ENCODE measurements at places on chromosomes 5 and 9. TPM values are rescaled to one million over a fixed set of nuclear protein-coding genes. Genes with fewer than 3 reads are reported as not detected.

CCNJL gene
- total RNA-seq, result 7.0 TPM

DNA sequence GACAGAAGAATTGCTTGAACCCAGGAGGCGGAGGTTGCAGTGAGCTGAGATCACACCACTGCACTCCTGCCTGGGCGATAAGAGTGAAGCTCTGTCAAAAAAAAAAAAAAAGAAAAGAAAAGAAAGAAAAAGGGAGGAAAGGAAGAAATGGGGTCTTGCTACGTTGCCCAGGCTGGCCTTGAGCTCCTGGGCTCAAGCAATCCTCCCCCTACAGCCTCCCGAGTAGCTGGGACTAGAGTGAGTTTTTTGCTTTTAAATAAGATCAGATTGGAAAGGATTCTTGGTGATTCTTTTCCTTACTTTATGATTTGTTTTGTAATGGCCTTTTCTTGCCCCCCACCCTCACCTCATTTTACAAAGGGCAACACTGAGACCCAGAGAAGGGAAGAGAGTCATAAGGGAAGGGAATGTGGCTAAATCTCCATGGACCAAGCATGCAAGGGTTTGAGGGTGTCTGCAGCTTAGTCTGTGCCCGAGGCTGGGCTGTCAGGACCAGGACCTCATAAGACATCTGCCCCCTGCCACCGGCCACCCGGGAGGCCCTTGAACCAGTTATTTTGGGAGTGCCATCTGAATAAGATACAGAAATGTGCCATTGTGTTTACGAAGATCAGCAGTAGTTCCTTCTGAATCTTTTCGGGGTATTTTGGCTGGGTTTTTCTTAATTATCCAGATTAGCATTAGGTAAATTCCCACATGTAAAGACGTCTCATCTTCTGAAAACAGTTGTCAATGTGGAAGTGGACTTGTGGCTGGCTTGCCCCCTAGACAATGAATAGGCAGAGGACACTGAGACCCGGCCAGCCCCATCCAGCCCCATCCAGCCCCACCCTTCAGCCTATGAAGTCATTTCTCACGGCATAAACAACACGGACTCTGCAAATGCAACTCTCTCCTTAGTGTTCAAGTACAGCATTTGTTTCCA, 44.5 kb upstream of the GRHPR start:
- DNase-seq, result no peak

DNA sequence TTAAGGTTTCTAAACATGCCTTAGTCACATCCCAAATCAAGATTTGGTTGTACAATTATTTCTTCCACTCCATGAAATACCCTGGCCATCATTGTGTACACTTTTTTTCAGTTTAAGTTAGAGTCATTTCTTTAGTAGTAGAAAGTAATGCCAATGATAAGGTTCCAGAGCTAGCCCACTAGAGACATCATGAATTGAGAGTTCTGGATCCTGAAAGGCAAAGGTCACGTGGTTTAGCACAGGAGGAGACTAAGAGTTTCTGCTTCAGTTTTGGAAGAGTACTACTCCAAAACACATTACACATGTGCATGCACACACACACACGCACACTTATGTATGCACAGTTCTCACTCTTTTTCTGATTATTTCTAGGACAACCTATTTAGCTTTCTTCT, 4.8 kb upstream of the SREK1 start:
- no peak for DNase-seq

SLC6A3 gene
- not detected for total RNA-seq

GRCh38 chr5:176407456-176408251, 8.7 kb downstream of the CLTB start:
- no peak for DNase-seq

CKMT2 gene
- not detected for total RNA-seq

DNA sequence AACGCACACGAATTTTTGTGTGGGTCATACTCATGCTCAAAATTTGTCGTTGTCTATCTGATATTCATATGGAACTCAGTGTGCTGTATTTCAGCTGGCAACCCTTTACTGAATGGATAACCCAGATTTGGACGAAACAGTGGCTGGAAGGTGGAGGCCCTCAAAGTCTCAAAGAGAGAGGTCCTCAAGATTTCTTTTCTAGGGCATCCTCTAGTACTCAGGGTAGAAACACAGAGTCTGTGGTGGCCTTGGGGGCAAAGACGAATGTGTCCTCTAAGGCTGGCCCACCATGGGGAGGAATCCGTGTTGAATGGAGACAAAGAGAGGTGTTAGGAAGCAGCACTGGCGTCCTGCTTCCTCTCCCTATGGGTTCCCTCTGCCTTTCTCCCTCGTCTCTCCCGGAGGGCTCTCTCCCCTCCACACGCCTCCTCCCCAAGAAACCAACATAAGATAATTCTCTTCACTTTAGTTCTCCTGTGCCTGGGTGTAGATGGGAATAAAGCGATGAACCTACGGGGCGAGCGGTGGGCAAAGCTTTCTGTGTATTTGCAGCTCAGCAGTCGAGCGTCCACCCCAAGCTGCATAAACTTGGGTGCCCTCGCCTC, 333.7 kb downstream of the CWC27 start:
- DNase-seq, result no peak

SLC2A8 gene
- 11.4 TPM for total RNA-seq

DNA sequence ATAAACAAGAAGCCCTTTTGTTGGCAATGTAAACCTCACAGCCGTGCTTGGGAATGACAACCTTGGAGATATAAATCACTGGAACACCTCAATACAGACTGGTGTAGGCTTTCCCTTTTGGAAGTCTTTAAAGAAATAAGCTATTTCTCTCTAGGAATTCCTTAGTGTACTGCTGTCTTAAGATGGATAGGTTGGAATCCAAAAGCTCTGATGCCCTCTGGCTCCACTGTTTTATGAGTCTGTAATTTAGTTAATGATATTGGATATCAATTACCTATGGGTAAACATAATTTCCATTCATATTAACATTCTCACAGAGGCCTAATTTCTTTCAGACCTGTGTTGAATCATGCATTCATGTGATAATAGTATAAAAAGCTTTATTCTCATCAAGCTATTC, 435.9 kb upstream of the MPDZ start:
- no peak for DNase-seq

GDNF gene
- total RNA-seq, result 1.8 TPM

SVEP1 gene
- 1.3 TPM for total RNA-seq

DNA sequence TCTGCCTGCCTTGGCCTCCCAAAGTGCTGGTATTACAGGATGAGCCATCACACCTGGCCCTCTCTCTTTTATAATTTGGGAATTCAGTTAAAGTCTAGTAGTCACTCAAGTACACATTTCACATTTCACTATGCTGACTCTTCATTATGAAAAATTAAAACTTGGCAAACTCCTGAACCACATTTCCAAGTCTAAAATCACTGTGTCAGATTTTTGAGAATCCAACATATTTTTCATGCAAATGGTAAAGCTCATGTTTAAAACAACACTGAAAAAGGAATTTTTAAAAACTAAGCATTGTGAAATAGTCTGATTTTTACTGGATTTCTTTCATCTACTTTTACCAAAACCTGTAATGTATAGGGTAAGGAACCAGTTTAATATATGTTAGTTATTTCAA, 92.3 kb downstream of the SVEP1 start:
- DNase-seq, result no peak

Measured in Daoy (cell line).